Nucleus accumbens (tissue), 56 donors: ENCODE measurements at places on chromosomes 5 and 9.

- no peak for DNase-seq
Observed at GRCh38 chr5:134092875-134093274, 21.6 kb upstream of the TCF7 start.

DNA sequence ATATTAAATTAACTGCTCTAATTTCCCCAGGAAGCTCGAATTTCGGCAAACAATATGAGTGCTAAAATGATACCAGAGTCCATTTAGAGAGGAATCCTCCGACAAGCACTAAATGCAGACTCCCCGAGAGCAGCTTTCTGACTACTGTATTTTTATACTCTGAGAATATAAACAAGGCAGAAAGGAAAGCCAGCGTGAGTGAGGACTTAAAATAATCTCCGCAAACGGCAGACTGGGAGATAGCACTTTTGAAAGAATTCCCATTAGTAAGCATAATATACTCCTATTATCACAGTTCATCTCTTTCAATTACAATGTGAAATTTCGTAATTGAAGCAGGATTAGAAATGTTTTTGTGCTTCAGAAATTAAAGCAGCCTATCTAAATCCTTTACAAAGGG lies 269.4 kb upstream of the PANK3 start:
- no peak for DNase-seq

DNA sequence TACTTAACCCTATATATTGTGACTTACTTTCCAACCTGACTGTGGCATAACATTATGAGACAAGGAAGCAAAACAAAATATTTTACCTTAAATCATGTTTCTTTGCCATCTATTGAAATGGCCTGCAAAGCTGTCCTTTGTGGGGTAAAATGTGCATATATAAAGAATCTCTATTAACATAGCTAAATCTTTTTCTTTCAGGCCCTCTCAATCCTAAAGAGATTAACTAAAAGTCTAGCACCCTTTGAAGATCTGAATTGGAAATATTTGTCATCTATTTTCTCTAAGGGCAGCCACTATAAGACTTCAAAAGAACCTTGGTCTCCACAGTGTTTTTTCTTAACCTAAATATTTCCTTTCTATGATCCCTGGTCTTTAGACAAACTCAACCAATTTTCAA lies 5.0 kb upstream of the UNC13B start:
- DNase-seq, result no peak

- no peak for DNase-seq
Observed at GRCh38 chr5:154059039-154059430, 20.3 kb downstream of the MFAP3 start.

- DNase-seq, result no peak
Observed at GRCh38 chr5:159549046-159549445, 218.8 kb upstream of the IL12B start.

DNA sequence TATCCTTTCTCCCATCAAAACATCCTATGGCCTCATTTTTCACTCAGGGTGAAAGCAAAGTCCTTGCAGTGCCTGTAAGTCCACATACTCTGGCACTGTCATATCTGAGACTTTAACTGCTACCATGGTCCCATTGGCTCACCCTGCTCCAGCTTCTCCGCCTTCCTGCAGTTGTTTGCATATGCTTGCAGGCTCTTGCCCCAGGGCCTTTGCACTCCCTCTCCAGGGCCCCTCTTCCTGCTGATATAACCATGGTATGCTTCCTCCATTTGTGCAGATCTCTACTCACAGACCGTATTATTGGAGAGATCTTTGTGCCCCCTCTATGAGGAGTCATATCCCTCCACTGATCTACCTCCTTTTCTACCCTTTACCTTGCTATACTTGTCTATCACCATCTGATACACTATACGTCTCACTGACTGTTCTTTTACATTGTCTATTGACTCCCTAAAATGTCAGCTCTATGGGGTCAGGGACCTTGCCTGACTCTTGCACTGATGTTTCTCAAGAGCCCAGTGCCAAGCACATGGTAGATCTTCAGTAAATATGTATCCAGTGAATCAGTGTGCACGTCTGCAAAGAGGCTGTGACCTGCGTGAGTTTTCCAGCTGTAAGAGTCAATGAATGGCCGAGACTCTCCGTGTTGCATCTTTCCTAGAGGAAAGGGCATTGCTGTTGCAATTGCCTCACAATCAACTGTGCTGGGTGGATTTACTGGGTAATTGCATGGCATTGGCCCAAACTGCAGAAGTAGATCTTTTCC lies 81.7 kb upstream of the CPEB4 start:
- no peak for DNase-seq

DNA sequence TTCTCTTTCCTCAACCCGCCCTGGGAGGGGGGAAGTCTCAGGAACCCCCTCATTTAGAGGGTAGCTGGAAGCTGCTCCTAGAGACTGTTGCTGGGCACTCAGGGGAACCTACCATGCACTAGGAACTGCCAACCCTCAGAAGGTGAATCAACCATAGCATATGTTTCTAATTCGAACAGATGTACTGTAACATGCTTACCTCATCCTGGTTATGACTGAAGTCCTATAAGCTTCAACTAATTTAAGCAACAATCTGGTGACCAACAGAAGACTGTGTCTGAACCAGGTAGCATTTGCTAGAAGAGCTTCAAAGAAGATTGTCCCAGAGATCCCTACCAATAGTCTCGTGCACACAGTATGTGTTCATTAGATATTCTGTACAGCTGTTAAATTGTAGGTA lies 5.7 kb upstream of the PRDM6 start:
- no peak for DNase-seq

DNA sequence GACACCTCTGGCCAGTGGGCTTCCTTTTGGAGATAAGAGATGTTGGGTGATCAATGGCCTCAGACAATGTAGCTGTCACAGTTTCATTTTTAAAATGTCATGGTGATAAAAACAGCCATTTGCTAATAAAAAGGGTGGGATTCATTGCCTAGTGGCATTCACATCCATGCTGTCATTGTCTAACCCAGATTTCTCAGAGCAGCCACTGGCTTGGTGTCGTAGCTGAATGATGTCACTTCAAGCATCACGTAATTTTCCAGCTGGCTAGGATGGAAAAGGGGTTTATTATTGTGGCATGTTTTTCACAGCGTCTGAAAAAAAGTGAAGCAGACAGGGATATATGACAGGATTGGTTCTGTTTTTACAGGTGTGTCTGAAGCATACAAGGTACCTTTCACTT lies 184.7 kb downstream of the AOPEP start:
- DNase-seq, result no peak

- DNase-seq, result no peak
Observed at GRCh38 chr5:37816331-37816730, 23.5 kb downstream of the GDNF start.

DNA sequence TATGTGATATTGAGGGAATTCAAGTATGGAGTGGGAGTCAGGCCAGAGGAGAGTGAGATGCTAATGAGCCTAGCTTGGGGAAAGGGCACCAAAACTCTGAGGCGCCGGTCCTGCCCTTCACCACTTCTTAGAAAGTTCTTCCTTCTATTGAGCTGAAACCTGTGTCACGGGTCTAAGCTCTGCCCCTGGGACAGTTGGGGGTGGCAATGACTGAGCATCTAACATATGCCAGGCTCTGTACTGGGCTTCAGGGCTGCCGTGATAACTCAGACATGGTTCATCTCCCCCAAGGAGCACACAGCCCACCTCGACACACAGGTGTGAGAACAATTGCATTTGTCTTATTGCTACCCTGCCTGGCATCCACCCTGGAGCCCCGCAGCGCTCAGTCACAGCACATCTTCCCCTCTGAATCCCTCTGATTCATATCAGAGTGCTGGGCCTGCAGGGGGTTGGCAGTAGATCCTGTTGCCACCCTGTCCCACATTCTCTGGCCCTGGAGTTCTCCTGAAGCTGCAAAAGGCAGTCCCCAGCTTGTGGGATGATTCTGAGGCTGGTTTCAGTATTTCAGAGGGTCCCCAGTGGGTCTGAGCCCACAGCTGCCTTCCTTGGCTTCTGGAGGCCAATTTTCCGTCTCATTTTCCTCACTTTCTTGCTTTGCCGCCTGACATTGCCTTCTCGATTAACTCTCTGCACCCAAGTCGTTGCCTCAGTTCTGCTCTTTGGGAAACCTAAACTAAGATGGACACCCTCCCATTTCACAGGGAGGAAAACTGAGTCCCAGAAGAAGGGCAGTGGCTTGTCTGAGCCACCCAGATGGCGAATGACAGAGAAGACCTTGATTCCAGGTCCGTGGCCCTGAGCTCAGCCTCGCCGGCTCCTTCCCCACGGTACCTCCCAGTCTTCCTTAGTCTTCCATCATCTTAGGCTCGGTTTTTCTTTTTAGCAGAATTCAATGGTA lies 42.5 kb downstream of the ALG2 start:
- DNase-seq, result no peak

- DNase-seq, result no peak
Observed at GRCh38 chr5:115194676-115195075, 25.0 kb upstream of the TRIM36 start.

DNA sequence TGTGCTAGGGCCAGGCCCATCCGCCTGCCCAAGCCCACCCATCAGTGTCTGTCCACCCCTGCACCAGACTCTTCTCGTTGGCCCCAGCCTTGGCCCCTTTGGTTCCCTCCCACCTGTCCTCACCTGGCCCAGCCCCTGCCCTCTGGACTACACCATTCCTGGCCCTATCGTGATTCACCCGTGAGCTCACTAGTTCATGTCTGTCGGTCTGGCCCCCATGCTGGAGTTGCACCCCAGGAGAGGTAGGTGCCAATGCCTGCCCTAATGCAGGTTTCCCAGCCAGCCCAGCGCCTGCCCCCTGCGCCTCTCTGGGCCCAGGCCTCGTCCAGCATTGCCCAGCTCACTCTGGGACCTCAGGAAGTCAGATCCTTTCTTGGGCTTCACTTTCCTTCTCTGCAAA lies 115.4 kb upstream of the LMX1B start:
- DNase-seq, result no peak

DNA sequence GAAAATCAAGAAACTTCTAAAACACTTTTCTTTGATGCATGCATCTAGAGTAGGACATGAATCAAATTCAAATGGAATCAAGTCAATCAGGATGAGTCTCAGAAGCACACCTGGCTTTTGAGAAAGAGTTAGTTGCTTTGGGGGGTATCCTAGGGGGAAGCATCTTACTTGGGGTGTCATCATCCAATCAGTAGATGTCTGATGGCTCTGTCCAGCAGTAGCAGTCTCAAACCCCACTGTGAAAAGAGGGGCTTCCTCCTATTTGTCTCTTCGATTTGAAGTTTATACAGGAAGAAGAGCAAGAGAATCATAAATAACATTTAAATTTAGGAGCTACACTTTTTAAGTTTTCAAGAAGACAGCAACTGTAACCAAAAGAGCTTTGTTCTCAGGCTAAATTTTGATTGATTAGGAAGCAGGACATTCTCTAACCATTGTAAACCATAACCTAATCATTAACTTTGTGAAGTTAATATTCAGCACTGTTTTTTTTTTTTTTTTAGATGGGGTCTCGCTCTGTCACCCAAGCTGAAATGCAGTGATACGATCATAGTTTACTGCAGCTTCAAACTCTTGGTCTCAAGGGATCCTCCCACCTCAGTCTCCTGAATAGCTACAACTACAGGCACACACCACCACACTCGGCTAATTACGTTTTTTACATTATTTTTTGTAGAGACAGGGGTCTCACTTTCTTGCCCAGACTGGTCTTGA lies 614.7 kb downstream of the CSNK1G3 start:
- DNase-seq, result no peak

DNA sequence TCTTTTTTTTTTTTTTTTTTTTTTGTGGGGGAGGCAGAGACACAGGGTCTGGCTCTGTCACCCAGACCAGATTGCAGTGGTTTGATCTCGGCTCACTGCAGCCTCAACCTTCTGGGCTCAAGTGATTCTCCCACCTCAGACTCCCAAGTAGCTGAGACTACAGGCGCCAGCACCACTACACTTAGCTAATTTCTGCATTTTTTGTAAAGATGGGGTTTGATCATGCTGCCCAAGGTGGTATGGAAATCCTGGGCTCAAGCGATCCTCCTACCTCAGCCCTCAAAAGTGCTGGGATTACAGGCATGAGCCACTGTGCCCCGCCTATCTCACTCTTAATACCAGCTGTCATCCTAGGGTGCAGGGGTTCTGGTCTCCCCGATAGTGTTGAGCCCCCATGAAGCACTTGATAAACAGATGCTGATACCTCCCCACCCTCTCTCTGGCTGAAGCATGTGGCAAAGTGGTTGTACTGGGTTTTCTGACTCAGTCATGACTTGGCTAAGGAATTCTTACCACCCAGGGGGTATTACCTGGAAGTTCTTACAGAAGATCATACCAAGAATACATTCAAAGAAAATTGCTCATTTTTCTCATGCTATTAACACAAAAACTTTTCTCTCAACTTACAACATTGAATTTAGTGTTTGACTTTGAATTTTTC lies 110.2 kb upstream of the DAPK1 start:
- DNase-seq, result no peak

DNA sequence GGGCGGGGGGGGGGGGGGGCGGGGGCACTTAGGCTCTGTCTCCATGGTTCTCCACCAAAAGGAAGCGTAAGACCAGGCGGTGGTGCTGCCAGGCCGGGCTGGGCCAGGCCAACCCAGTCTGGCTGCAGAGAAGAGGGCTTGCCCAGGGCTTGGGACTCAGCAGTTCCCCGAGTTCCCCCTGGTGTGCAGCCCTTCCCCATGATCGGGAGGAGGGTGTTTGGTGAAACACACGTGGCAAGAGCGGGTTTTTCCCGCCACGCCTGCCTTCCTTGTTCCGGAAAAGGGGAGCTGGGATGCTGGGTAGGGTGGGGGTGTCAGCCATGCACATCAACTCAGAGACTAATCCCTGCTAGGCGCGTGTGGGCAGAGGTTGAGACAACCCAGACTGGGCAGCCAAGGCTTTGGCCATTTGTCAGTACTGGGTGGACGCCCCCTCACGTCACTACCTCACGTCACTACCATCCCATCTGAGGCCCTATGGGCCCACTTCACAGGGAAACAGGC lies 32.9 kb downstream of the PRRX2 start:
- DNase-seq, result no peak

DNA sequence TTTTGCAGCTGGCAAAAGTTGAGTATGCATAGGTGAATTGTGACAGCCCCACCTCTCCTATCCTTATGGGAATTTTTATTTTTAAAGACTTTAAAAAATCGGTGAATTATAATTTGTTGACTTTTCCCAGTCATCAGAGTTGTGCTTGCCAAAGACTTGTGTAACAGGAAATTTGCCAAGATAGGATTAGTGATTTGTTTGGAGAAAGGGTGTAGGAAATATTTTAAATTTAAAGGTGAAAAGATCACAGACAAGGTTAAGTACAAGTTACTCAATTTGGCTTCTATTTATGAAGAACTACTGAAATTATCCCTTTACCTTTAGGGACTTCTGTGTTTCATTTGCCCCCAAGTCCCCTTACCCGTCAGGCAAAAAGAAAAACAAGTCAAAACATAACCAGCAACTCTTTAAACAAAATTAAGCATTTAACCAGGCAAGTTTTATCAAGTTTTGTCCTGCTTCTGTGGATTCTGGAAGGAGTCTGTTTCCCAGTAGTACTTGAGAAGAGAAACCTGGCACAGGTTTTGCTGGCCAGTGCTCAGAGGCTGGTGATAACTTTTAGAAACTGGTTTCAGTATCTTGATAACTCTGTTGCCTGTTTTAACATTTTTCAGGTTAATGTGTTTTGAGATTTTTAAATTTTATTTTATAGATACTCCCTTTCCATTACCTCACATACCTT lies 285.4 kb downstream of the MAST4 start:
- no peak for DNase-seq

- no peak for DNase-seq
Observed at GRCh38 chr5:138585157-138585556, 10.0 kb upstream of the HSPA9 start.

- DNase-seq, result no peak
Observed at GRCh38 chr9:35517552-35518224, 27.8 kb downstream of the RUSC2 start.

GRCh38 chr5:133377736-133378135 lies 234.6 kb downstream of the FSTL4 start:
- no peak for DNase-seq
